H54 (cell line): ENCODE measurements at places on chromosomes 16 and 17.
A peak's percentile ranks its signal among the peaks of the same experiment; 100 is the strongest.

GRCh38 chr17:9146064-9146463 lies 124.8 kb downstream of the NTN1 start:
- no peak for DNase-seq

DNA sequence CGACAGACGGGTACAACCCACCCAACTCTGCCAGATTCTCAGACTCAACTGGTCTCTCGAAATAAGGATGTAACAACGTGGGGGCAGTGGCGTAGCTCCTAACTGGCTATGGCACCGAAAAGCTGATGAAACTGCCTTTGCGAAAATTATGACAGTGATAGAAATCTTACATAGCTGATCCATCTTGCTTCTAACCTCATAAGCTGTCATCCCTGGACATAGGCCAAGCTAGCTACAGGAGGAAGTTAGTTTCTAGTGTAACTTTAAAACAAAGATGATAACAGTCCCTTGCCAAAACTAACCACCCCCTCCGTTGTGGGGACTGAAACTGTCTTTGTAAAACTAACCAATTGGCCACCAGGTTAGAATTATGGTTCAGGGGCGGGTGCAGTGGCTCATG lies 220.1 kb downstream of the SLC39A11 start:
- no peak for DNase-seq

DNA sequence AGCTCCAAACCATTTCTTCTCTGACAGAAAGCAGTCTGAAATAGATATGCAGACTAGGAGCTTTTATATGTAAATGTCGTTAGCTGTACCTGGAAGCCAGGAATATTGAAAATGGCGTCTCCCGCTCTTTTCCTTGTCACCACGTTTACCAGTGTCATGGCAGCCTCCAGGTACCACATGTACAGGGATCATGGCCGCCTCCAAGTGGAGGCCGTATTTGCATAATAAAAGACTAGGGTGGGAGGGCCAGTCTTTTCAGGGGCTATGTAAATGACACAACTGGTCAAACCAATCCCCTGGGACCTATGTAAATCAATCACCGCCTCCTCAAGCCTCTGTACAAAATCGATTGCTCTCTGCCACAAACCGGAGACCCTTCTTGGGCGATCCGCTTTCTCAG lies 54.3 kb downstream of the MYOCD start:
- DNase-seq, result no peak

DNA sequence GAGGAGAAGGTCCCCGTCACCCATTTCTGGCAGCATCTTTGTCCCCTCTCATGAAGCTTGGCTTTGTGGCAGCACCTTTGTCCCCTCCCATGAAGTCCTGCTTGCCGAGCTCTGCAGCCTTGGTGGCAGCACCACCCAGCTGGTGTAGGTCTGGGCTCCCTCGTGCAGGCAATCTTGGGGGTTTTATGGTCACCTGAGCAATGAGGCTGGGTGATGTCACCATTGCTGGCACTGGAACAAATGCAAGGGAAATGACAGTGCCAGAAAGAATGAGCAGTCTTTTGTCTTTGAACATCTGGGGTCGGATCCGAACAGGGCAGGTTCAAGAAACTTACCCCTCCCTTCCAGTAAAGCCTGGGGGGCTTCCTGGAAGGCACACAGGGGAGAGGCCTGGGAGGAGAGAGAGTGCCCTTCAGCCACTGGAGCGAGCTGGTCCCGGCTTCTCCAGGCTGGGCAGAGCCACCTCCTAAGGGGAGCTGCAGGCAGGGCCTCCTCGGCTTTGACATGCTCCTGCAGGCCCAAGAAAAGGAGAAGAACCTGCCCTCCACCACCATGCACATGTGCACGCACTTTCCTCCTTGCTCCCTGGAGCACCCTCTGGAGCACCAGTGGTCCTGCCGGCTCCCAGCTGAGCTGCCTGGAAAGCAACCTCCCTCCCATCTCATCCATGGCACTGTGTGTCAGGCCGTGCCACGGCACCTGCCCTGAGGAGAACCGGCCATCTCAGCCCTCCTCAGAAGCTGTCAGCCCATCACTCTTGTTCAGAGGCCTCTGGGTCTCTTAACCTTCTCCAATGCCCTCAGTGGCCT lies 16.0 kb downstream of the BTBD17 start:
- no peak for DNase-seq

DNA sequence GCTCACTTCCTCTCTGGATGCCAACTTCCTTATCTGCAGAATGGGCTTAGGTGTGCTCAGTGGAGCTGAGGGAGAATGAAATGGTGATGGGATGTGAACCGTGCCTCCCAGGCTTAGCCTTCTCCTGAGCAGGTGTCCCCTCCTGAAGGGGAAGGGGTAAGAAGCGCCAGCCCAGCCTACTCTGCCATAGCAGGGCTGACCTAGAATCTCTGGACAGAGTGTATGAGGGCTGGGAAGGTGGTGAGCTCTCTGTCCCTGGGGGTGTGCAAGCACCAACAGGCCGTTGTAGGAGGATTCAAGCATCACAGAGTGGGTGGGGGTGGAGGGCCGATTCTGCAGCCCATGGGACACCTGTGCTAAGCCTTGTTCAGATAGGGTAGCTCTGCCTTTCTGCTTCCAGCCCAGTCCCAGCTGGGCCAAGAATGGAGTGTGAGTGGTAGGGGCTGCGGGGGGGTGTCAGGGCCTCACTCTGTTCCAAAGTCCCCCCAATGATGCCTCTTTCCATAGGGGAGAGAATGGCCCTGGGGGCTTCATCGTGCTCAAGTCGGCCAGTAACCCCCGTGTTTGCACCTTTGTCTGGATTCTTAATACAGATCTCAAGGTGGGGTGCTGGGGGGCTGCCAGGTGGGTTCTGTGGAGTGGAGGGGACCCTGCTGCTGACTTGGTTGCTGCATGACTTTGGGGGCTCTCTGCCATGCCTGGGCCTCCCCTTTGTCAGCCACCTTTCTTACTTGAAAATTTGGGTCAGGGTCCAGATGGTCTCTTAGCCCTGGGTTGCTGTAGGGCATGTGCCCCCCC lies 3.2 kb upstream of the TCAP start:
- no peak for DNase-seq

DNA sequence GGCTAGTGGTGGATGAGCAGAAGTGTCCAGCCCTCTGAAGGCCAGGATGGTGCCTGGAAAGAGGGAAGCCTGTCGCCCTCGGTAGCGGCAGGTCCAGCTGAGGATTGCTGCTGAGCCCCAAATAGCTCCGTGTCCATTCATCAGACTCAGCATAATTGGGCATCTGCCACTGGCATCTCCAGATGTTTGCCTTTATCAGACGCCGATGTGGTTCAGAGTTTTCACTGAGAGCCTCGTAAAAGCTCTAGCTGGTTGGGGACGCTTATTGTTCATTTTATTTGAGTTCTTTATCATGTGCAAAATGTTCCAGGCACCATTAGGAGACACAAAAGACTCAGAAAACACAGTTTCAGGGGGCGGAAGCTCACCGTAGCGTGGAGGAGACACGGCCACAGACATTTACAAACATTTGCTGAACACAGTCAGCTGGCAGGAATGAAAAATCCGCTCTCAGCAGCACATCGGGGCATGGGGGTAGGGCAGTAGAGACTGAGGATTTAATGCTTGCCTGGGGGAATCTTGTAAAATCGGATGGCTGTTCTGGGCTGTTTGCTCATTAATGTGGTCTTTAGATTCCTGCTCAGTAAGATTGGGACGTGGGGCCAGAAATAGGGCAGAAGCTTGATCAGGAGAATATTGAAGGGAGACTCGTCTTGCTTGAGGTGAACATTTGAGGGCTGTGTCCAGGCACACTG lies 41.7 kb downstream of the SMPD3 start:
- DNase-seq, result no peak

DNA sequence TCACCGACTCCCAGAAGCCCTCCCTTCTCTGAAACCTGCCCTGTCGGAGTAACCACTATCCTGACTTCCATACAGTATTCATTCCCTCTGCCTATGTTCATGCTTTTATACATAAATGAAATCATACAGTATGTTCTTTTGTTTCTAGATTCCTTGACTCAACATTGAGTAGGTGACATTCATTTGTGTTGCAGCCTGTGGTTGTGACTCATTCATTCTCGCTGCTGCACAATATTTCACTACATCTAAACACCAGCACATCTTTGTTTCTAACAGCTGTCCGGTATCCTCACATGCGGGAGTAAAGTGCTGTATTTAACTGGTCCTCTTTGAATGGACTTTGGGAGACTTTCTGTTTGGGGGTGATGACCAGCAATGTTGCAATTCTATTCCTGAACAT lies 135.0 kb upstream of the FOXF1 start:
- DNase-seq, result peak; percentile 47

DNA sequence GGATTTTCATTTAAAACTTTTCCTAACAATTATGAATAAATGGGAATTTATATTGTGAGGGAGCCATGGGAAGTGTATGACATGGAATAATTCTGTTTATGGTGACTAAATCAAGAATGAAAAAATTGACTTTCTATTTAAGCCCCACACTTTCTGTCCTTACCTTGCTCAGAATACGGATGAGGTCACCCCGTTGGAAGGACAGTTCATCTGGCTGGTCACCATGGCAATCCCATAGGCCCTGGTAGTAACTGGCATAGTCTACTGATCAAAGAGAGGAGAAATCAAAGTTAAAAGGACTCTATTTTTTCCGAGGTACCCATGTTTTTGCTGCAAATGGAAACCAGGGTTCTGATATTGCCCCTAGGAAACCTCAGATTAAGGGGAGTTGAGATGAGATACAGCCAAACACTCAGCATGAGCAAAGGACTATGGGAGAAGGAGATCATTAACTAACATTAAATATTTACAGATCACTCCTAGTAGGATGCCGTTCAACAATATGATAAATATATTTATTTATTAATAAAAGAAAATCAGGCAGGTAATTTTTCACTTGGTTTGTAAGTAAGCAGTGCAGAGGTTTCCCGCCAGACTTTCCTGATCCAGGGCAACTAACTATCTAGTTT lies 54.9 kb downstream of the SNX11 start:
- DNase-seq, result no peak

DNA sequence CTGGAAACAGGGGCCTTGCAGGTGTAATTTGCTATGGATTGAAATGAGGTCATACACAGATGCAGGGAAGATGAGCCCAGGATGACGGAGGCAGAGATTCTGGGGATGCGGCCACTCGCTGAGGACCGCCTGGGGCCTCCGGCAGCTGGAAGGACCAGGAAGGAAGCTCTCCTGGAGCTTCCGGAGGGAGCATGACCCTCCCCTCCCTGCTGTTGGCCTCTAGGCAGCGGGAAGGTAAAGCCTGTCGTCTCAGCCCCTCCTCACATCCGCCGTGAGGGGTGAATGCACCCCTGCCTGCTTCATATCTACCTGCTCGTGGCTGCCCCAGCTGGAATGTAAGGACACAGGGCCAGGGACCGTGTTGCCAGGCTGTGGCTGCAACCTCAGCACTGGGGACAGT lies 29.1 kb upstream of the ZNF469 start:
- no peak for DNase-seq

DNA sequence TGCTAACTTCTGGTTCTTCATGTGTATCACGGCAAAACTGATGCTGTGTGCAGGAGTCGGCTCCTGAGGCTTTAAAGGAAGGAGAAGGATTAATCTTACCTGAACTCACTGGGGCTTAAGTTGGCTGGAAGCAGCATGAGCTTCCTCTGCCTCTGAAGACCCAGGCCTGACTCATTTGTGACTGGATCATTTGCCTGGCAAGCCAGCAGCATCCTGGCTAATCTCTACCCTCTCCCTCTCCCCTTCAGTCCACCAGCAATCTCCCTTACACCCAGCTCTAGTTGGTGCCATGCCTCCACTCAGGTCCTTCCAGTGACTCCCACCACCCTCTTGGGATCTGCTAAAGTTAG lies 150.3 kb downstream of the IRX3 start:
- DNase-seq, result peak; percentile 42

DNA sequence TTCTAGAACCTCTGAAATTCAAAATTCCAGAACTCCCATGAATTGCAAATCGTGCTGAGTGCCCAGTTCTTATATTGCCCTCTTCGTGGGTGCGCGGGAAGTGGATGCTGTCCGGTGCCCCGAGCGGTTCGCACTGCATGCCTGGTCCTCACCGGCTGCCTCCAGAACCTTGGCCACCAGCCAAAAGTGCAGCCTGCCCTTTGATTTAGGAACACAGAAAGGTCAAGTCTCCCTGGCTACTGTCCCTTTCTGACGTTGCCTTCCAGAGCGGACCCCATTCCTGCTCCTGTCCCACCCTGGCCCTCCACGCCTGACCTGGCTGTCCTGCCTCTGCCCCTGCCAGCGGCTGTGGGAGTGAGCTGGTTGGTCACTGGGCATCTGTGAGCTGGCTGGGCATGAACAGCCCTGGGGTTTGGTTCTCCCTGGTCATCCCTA lies 9.7 kb downstream of the NEUROD2 start:
- no peak for DNase-seq

DNA sequence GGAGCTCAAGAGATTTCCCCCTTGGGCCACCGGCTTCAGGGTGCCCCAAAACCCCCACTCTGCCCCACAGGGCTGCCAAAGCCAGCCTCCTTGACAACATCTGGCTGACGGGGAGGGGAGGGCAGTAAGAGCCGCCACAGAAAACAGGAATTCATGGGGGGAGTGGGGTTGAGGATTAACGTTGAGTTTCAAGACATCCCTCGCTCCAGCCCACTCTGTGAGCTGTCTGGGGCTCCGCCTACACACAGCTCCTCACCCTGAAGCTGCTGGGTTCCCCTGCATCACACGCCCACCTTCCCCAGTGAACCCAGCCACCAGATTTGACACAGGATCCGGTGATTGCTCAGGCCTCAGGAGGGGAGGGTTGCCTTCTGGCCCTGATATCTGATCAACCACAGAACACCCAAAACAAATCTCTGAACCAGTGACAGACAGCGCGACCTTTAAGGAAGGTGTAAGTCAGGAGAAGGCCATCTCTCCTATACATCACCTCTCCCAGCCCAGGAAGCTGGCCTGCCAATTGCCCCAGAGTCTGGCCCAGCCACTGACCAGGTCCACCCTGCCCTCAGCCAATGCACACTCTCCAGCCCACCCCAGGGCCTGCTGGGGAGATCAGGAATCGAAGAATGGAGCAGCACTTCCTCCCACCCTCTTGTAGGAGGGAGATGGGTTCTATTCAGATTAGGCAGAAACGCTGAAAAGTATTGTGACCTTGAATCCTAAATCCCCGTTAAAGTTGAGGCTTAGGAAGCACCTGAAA lies 132.1 kb downstream of the CLEC16A start:
- no peak for DNase-seq

GRCh38 chr17:4998027-4998731 lies 429 bp downstream of the KIF1C start:
- peak; percentile 57 for DNase-seq

DNA sequence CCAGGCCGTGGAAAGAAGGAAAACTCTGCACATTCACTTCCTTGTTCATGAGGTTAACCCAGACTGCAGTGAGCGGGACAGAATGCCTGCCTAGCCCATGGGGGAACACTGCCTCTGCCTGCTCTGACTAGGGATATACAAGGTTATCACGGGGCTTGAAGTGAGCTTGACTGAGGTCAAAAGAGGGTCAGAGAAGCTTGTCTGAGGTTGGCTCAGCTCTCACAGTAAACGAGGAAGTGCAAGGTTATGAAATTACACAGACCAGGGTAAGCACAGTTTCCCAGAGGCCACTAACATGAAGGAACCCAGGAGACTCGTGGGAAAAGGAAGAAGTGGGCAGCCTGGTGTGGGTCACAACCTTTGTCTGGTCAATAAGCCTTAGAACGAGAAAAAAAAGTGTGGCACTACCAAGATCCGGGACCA lies 28.7 kb downstream of the HIC1 start:
- no peak for DNase-seq
